ENCODE measurements at places on chromosomes 1 and 21. TPM values are rescaled to one million over a fixed set of nuclear protein-coding genes. Genes with fewer than 3 reads are reported as not detected.

Gene DIO1
- not detected for total RNA-seq

Gene S100A7
- not detected for total RNA-seq

Gene KRTAP12-2
- total RNA-seq: not detected

Gene OR2M5
- total RNA-seq: not detected

Gene CCDC24
- total RNA-seq: 6.2 TPM

Gene DNAJC16
- total RNA-seq: 13.0 TPM

Gene RHEX
- total RNA-seq: 11.2 TPM

Gene LENEP
- total RNA-seq: not detected

Gene MAP10
- total RNA-seq: 1.2 TPM

Gene TOR1AIP1
- 123 TPM for total RNA-seq

Gene PLPPR5
- not detected for total RNA-seq

Gene PKN2
- 33.8 TPM for total RNA-seq

Gene URB2
- 14.6 TPM for total RNA-seq

Gene DHRS3
- 175 TPM for total RNA-seq

Gene EXO1
- not detected for total RNA-seq

Gene SPRR3
- not detected for total RNA-seq

All from esophagus muscularis mucosa (tissue), 4 donors.